Stimulated activated naive B cell treated with anti-CD40 and anti-IgM and Interleukin-4, amounts not matched to agents 10 μg/mL and 1 μg/mL and 100 μg/mL, for 72 hours (primary cell): ENCODE measurements at places on chromosomes 13 and 19.
A peak's percentile ranks its signal among the peaks of the same experiment; 100 is the strongest.

- no peaks in the 10 kb centered on the region for H3K27me3 ChIP-seq
- no peak overlapping the region for H3K4me3 ChIP-seq
- peaks cover 42% of the 10 kb centered on the region for H3K36me3 ChIP-seq
- no peak for DNase-seq
- no peaks in the 10 kb centered on the region for H3K4me1 ChIP-seq
- H3K27ac ChIP-seq, result no peak overlapping the region
Measured at GRCh38 chr19:33472226-33472625, 49.4 kb downstream of the PEPD start.

- peaks cover 9% of the 10 kb centered on the region for H3K36me3 ChIP-seq
- H3K27me3 ChIP-seq, result no peaks in the 10 kb centered on the region
- H3K4me1 ChIP-seq, result no peaks in the 10 kb centered on the region
- no peak overlapping the region for H3K4me3 ChIP-seq
- DNase-seq, result no peak
Measured at GRCh38 chr19:20858861-20859260, 64.2 kb upstream of the ZNF85 start.

GRCh38 chr19:56133858-56134653 lies 7.0 kb upstream of the ZNF444 start:
- peaks cover 12% of the 10 kb centered on the region for H3K4me1 ChIP-seq
- H3K27ac ChIP-seq, result peak overlapping the region; percentile 87
- H3K36me3 ChIP-seq, result no peaks in the 10 kb centered on the region
- peak overlapping the region; percentile 10 for H3K4me3 ChIP-seq

DNA sequence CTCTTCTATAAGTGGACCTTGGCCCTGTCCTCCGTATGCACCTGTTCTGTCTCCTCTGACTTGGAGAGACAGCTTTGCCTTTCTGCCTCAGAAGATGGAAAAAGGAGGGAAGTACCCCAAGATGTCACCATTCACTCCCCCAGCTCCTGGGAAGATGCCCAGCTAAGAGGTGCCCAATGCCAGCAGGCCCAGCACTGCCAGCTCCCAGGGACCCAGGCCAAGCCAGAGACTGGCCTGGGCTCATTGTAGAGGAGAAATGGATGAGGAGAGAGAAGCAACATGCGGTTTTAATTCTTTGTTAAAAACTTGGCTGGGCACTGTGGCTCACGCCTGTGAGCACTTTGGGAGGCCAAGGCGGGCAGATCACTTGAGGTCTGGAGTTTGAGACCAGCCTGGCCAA lies 111.5 kb upstream of the ZNF507 start:
- H3K4me3 ChIP-seq, result no peak overlapping the region
- H3K27ac ChIP-seq, result no peak overlapping the region
- no peak for DNase-seq
